Right hindlimb (tissue), 1 donor: ENCODE measurements at places on chromosomes 2 and 18.

DNA sequence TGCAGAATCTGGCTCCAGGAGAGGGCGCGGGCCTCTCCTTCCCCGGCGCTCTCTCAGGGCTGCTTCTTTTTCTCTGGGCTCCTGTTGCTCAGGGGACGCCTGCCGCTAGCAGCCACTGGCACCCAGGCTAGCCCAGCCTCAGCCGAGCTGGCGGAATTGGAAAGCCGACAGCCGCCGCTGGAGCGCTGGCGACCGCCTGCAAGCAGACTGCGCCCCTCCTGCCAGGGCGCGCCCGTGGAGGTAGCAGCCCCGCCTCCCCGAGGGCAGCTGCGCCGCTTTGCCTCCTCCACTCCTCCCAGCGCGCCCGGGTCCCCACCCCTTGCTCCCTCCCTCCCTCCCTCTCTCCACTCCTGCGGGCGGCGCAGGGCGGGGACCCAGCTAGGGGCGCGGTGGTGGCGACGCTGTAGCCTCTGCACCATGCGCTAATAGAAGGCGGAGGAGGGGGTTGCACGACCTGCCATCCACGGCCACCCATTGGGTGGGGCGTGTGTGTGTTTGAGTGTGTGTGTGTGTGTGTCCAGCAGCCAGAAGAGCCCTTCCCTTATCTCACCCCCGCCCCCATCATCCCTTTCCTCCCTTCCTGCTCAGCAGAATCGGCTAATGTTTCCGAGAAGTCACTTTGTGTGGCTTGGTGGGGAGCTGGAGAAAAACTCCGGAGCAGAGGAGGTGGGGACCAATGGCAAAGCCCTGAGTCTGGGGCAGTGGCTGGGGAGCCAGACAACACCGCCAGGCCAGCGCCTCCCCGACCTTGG lies at the start of gene SCN9A:
Gene SCN9A, minus strand, starts transcription at position 209 of the 752 bp plus-strand sequence. CDS start 64,188 bp downstream, outside the sequence.
- DNase-seq = peak; percentile 88

GRCh38 chr2:3806168-3806567 lies 102.8 kb downstream of the DCDC2C start:
- DNase-seq = no peak

GRCh38 chr18:42480441-42480840 lies 525.4 kb downstream of the PIK3C3 start:
- DNase-seq = no peak

- DNase-seq = no peak
Observed at GRCh38 chr2:71620851-71621251, 167.5 kb downstream of the DYSF start.

GRCh38 chr2:152549423-152549822 lies 167.8 kb downstream of the PRPF40A start:
- DNase-seq = no peak

DNA sequence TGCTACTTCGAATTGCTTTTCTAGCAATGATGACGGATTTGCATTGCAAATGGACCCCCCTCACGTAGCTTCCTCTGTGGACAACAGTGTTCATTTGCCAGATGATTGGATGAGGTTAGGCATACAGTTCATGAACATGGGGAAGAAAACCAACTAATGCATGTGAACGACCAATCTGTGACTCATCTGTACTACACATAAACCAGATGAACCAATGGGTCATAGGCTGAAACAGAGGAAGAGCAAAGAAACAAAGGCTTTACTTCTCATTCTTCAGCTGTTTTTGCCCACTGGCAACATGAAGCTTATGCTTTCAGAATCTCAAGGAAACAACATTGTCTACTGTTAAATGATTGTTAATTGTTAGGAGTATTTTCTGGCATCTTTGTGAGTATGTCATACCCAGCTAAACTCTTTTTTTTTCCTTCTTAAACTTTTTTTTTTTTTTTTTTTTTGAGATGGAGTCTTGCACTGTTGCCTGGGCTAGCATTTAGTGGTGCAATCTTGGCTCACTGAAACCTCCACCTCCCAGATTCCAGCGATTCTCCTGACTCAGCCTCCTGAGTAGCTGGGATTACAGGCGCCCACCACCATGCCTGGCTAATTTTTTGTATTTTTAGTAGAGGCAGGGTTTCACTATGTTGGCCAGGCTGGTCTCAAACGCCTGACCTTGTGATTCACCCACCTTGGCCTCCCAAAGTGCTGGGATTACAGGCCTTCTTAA lies 35.5 kb downstream of the EFEMP1 start:
- no peak for DNase-seq

GRCh38 chr2:63270717-63271116 lies 220.1 kb downstream of the OTX1 start:
- DNase-seq = no peak

DNA sequence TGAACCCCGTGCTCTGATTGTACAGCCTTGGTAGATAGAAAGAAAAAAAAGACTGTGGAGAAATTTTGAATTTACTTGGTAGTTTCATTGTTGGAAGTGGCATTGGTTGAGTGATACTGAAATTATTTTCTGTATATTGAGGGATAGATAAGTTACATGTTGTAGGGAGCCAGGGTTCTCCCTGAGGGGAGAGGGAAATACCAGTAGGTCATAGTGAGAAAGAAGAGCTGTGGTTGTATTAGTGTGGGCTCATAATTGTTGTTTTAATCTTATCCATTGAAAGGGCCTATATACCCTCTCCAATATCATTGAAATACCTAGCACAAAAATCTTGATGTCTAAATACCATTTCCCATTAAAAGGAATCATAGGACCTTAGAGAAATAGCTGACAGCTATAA lies 16.9 kb upstream of the RAB31 start:
- no peak for DNase-seq

DNA sequence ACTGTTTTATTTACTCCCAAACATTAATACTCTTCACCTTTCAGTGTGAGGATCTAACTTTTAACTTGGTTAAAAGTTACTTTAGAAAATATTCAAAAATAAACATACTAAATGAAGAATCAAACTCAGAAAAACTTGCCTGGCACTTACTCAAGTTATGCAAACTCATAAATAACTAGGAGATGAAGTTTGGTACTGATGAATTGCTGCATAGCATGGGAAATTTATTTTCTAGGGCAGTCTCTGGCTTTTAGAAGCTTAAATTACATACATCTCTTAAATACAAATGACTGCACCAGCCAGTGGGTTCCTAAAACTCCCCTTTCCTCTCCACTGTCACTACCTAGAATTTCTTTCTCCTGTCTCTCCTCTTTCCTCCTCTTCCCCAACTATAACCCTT lies 46.7 kb upstream of the CREB1 start:
- no peak for DNase-seq

GRCh38 chr2:46294176-46294836 lies 2.9 kb upstream of the EPAS1 start:
- DNase-seq = no peak

- no peak for DNase-seq
Observed at GRCh38 chr18:30639361-30639760, 403.2 kb downstream of the DSC3 start.

GRCh38 chr18:67650686-67651385 lies 134.3 kb upstream of the DSEL start:
- DNase-seq = no peak

DNA sequence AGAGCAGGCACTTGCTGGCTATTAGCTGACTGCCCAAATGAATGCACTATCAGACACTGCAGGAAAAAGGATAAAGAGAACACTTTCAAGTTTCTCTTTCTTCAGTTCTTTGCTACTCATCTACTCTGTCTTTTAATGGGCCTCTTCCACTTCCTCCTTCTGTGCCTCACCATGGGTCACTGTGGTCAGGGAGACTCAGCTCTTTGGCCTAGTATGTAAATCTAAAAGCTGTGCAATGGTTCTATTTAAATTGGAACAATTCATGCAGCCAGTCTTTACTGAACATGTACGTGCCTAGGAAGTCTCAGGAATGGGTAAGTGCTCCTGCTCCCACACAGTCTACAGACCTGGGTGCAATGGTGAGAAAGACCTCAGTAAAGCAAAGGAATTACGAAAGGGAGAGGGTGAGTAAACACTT lies 79.1 kb upstream of the DNMT3A start:
- no peak for DNase-seq

DNA sequence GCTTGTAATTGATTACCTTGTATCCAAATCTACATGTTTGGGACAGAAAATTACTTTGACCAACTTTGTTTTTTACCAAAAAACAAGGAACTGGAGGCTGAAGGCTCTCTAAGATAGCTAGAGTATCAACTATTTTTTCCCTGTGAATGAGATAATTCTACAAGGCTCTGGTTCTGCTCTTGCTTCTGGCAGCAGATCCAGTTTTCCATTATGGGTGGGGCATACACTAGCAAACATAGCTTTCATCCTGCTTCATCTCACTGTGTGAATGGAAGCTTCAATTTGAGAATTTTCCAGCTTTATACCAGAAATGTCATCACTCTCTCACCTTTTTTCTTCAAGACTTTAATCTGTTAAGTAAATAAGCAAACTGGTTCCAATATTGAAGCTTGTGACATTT lies 249.7 kb downstream of the RPRM start:
- no peak for DNase-seq

DNA sequence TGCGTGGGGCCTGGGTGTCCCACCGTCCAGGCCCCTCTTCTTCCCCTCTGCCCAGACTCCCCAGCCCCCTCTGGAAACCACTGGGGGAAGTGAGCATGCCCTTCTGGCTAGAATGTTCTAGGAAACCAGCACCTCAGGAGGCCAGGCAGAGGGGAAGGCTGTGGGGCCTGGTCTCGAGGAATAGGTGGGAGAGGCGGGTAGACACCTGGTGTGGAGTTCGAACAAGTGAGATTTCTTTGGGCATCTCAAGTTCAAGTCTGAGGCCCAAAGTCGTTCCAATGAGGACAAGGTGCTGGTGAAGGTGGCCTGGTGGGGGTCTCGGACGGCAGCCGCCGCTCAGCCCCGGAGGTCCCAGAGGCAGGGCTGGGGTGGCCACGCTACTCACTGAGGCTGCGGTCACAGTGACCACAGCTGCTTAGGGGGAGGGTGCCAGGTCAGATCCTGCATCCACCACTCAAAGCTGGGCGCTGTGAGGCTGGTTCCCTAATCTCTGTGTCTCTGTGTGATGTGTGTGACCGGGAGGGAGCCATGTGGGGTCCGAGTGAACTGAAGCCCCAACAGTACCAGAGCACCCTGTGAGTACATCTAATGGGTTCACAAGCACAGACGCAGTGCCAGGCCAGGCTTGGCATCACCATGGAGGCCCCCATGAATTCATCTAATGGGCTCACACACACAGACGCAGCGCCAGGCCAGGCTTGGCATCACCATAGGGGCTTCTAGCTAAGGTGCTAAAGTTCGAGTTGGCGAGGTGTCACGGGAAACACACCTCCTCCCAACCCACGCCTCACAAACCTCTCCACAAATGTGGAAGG lies 26.5 kb upstream of the PXDN start:
- no peak for DNase-seq

DNA sequence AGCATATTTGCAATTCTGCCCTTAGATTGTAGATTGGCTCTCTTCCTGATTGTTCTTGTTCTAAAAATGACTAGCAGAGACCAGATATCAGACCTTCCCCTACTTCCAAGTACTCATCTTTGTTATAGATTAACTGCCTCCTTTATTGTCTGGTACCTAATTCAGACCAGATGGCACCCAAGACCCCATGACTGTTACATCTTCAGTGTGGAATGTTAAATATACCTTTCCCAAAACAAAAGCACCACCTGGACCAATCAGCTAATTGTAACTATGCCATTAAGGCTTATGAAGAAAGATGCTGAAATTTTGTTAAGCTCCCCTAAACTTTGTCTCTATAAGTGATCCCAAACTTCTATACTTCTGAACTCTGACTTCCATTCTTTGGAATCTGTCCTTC lies 12.0 kb upstream of the TFPI start:
- DNase-seq = no peak
